Activated CD8-positive, alpha-beta memory T cell treated with anti-CD3 and anti-CD28 coated beads, Interleukin-2, amount 50 U/mL, for 48 hours (primary cell): ENCODE measurements at places on chromosomes 6 and 20.

DNA sequence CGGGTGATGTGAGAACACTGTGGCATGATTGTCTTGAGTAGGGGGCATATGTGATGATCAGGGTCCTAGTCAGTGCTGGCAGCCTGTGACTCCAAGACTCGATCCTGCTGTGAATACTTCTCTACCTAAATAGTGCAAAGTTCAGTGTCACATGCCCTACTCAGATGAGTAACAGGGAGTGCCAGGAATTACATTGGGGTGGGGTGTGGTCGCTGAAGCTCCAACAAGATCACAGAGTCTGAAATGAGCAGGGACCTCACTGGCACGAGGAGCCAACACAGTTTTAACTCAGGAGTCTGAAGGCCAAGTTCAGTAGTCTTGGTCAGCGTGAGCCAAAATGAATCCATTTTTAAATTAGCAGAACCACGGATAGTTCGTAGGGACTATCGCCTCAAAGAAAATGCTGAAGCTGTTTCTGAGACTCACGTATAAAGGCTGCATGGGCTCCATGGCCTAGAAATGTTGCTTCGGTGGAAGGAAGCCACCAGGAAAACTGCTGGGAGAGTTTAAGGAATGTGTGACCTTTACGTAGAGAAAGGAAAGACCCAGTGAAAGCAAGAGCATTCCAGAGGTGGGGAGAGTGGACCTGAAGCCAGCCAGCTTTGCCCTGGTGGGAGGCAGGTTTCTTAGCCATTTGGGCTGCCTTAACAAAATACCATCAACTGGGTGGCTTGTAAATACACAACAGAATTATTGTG is 72.2 kb downstream of the RPP40 start:
- no peak for DNase-seq

- no peak for DNase-seq
Observed at GRCh38 chr6:113539202-113539601, 317.9 kb upstream of the MARCKS start.

- no peak for DNase-seq
Observed at GRCh38 chr6:52420668-52421358, 671 bp downstream of the EFHC1 start.

GRCh38 chr20:30288346-30288745 is 969.1 kb upstream of the DEFB115 start:
- DNase-seq: no peak

- DNase-seq: no peak
Observed at GRCh38 chr6:134429861-134430380, 112.0 kb upstream of the SGK1 start.

DNA sequence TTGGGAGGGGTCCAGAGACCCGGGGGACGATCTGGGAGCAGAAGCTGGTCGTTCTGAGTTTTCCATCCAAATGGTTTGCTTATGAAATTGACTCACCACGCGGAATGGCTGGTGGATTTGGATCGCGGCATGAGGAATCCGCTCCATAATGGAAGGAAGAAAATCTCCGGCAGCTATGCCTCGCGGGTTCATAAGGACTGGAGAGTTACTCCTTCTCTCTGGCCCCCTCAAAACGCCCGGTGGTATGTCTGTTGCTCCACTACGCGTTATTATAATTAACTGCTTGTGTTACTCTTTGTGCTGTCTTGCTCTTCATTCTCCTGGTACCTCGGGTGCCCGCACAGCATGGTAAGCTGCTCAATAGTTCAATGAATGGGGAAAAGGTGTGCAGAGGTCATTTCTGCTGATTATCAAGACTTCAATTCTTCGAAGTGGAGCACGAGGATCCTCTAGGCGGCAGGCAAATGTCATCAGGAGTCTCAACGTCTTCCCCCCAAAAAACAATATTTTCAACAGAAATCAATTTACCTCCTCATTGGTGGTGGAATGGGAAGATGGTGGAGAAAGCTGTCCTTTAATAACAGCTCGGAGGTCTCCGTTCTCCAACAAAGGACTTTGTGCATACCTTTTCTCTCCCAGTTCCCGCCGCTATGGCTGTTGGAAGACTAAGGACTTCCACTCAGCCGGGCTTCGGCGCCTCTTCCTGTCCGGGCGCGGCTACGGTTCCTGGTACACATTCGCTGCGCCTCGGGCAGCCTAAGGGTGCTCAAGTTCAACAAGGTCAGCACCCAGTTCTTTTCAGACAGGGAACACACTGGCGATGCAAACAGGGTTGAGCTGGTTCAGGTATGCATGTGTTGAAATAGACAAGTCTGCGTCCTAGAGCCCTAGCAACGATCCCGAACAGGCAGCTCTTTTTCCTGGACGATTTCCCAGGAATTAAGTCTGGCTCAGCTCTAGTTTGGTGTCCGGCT is 9.2 kb upstream of the PRSS16 start:
- no peak for DNase-seq

- DNase-seq: peak; percentile 82
Observed at GRCh38 chr6:154606457-154606856, 96.0 kb upstream of the CNKSR3 start.

- no peak for DNase-seq
Observed at GRCh38 chr20:7161690-7162089, 394.2 kb downstream of the BMP2 start.

- DNase-seq: no peak
Observed at GRCh38 chr20:50504231-50504823, 5.9 kb upstream of the PTPN1 start.

- no peak for DNase-seq
Observed at GRCh38 chr6:155528982-155529453, 73.4 kb upstream of the NOX3 start.

- no peak for DNase-seq
Observed at GRCh38 chr6:137709424-137710236, 157.4 kb upstream of the TNFAIP3 start.

DNA sequence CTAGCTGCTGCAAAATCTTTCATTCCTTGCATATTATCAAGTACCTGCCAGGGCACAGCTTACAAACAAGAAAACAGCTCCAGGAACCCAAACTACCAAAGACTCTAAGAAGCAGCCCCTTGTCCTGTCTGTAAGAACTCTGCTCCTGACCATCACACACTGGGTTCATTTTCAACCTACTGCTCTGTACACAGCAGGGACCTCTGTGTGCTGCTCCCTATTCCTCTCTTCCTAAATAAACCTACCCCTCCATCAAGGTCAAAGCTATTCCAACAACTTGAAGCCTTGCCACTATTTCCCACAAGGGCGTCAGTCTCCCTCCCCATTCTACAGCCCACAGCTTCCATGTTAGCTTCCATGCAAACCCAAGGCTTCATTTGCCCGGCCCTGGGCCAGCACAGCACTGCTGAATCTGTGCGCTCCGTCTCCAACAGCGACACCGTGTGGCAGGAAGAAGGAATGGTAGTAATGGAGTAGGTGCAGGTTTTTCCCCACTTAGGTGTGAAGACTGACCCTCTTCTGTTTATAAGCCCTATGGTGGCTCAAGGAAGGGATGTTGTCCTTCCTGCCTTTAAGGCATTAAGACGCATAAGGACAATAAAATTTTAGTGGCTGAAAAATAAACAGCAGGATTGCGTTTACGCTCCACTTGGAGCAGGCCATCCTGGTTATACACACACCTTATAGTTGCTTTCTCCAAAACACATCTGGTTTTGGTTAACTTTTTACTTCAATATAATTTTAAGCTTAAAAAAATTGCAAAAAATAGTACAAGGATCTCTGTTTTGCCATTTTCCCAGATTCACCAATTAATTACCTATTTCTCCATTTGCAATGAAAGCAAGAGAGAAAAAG is 115.2 kb upstream of the NXT1 start:
- DNase-seq: peak; percentile 72

DNA sequence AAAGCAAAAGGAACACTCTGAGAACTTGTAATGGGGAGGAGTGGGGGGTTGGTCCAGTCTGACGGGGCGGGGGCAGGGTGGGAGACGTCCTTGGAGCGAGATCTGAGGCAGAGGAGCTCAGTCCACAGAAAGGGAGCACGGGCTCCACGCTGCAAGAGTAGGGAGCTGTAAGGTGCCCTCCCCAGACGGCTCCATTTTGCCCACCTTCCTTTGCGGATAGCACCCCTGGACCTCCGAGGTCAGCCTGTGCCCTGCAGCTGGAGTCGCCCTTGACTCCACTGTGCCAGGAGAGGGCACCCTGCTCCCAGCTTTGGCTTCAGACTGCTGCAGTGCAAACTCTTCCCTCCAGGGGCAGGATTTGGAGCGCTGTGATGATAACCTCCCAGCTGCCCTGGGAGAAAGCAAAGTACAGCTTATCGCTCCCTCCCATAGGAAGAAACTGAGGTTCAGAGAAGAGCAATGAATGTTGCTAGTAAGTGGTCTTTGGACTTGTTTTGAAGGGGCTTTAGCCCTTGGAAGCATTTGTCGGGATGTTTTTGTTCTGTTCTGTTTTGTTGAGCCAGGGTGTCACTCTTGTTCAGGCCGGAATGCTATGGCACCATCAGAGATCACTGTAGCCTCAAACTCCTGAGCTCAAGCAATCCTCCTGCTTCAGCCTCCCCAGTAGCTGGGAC is 9.5 kb upstream of the AHCY start:
- peak; percentile 91 for DNase-seq

GRCh38 chr20:63348828-63349515 is 12.2 kb downstream of the CHRNA4 start:
- DNase-seq: no peak

GRCh38 chr20:61082720-61083119 is 169.3 kb upstream of the CDH4 start:
- DNase-seq: no peak

DNA sequence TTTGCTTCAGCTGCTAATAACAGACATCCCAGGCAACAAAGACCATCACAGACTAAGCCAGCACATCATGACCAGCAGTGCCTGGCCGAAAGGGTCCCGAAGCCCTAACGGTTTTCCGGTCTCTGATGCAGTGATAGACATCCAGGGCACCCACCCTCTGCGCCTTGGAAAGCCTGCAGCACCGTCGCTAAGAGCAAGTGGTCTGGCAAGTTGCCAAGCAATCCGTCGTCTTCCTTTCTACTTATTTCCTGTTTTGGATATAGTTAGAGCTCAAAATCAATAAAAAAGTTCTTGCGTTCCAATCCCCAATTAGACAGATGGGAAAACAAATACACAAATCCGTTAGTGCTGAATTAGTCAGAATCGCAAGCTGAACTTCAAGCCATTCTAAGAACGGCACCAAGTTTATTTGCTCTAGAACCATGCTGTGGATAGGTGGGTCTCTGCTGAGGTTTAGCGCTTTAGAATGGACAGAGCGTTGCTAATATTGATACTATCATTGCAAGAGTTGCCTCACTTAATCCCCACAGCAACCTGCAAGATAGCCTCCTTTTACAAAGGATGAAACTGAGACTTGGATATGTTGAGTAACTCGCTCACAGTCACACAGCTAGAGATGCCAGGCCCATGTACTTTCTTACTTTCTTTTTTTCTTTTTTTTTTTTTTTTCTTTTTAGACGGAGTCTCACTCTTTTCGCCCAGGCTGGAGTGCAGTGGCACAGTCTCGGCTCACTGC is 163.3 kb upstream of the SNX9 start:
- no peak for DNase-seq

GRCh38 chr6:149563203-149563927 is 2.8 kb upstream of the GINM1 start:
- DNase-seq: no peak

DNA sequence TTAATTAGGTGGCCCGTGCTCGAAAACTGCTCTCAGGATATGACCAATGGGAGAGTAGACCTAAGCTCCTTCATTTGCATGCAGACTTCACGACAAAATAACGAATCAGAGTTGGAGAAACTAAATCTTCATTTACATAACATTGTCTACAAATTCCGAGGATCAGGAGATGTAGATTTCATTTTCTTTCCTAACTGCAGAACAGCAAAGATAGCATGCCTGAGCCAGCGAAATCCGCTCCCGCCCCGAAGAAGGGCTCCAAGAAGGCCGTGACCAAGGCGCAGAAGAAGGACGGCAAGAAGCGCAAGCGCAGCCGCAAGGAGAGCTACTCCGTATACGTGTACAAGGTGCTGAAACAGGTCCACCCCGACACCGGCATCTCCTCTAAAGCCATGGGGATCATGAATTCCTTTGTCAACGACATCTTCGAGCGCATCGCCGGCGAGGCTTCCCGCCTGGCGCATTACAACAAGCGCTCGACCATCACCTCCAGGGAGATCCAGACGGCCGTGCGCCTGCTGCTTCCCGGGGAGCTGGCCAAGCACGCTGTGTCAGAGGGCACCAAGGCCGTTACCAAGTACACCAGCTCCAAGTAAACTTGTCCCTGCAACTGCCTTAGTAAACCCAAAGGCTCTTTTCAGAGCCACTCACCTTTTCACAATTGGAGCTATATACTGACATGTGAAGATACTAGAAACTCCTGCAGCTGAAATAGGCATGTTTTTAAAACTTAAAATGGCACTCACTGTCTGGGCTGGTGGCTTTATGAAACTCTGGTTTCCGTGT is 96.5 kb downstream of the HFE start:
- DNase-seq: peak; percentile 84

DNA sequence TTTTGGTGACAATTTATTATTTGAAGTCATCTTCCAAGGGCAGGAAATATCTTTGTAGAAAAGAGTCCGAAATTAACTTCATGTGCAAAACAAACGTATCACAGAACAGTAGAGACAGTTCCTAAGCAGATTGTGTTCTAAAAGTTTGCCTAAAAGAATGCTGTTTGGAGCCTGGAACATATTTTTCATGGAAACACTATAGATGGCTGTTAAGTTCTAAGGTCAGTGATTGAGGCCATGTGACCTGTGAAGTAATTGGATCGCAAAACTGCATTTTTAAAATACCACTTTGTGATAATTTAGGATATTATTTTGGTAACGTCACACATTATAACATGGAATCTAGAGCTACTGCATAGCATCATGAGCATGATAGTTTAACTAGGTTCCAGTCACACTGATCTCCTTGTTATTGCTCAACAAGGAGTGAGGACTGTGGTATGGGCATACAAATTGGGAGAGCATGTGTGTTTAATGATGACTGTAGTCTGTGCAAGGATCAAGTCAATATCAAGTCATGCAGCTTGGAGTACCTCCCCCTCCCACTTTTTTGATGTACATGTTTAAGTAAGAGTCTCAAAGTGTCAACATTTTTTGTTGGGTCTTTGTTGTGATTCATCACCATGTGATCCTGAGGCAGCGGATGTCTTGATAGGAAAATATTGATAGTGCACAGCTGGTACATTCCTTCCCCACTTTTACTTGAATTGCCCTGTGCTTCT is 609.3 kb upstream of the CITED2 start:
- no peak for DNase-seq

GRCh38 chr6:26195924-26196845 is 109.0 kb downstream of the HFE start:
- DNase-seq: peak; percentile 83

DNA sequence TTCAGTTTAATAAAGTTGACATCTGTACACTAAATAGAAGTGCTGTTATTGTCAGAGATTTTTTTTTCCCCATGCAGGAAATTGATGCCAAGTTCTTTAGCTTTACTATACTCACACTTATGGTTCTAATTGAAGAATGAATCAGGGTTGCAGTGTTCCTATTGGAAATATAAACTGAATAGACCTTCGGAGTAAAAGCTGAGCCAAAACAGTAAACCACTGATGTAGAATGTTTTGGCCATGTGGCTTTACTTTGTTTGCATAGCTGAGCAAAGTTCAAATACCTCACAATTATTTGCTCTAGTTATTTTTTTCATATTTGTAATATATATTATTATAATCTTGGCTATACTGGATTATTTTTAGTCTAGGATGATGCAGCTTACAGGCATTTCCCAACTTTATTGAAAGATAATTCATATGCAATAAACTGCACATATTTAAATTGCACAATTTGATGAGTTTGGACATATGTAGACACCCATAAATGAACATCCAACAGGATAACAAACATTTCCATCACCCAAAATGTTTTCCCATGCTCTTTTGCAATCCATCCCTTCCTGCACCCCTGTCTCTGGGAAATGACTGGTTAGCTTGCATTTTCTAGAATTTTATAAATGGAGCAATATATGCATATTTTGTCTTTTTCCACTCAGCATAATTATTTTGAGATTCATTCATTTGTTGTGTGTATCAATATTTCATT is 105.8 kb upstream of the NOX3 start:
- no peak for DNase-seq
